Stimulated activated CD8-positive, alpha-beta memory T cell treated with anti-CD3 and anti-CD28 coated beads, Interleukin-4, amount 100 ng/mL, for 48 hours (primary cell): ENCODE measurements at places on chromosomes 7 and 10.

DNA sequence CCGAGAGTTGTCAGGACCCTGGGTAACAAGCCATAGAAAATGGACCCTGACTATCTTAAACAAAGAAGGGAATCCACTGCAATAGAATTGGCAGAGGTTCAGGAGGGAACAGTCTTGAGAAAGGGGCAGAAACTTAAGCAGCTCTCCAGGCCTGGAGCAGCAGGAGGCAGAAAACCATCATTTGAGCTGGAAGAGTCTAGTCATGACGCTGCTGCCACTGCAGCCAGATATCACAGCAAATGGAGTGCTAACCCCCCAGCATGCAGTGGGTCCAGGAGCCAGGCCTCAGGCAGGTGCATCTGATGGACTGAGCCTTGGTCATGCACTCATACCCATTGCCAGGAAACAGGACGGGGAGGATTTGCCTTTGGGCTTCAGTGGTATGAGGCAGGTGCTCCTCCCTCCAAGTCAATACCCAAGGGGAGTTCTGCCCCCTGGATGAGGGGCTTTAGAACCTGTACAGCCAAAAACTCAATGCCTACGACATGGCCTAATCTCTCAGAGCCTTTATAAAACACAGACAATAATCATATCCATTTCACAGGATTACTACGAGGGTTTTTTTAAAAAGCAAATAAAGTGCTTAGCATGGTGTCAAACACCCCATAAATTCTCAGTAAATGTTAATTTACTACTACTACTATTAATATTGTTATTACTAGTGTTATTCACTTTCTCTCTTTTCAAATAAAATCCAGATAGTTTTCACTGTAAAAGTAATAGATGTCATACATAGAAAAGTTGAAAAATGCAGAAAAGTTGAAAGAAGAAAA lies 30.7 kb downstream of the DUSP5 start:
- DNase-seq: no peak

DNA sequence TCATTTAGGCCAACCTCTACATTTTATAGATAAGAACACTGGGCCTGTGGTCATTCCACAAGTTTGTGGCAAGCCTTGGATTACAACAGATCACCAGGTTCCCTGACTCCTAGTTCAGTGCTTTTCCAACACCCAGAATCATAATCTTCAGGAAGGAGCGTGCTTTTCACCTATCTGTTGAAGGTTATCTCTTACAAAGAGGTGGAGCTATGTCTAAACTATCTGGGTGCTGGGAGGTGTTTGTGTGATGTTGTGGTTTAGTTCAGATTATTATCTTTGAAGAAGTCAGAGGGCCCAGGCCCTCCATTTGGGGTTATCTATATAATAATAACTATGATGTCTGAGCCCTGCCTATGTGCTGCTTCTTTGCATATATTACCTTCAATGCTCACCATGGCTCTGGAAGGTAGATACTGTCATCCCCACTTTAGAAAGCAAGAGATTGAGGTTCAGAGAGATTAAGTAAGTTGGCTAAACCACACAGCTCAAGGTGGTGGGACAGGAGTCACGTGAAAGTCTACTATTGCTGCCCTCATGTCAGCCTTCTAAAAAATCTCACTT lies 24.0 kb downstream of the IL2RA start:
- DNase-seq: peak; percentile 24

DNA sequence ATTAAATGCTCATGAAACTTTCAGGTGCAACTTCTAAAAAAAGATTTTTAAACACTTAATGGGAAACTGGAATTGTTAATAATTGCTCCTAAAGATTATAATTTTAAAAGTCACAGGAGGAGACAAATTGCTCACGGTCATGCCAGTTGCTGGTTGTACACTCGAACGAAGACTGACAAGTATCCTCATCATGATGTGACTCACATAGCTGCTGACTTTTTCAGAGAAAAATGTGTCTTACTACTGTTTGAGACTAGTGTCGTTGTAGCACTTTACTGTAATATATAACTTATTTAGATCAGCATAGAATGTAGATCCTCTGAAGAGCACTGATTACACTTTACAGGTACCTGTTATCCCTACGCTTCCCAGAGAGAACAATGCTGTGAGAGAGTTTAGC lies 79.3 kb downstream of the ITGB8 start:
- no peak for DNase-seq

DNA sequence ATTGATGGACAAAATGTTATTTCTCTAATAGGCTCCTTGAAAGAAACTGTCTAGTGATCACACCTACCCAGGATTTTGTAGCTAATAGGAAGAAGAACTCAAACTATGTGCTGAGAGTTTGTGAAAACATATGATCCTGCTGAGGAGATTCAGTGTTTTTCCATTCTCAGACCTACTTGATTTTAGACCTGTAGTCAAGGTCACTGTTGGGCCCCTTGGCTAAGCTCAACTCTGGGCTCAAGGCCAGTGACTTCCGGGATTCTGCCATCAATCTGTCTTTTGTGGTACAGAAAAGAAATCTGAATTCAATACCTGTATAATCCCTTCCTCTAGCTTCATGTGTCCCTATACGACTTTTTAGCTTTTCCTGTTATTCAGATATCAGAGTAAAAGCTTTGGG lies 79.7 kb upstream of the FERD3L start:
- no peak for DNase-seq

DNA sequence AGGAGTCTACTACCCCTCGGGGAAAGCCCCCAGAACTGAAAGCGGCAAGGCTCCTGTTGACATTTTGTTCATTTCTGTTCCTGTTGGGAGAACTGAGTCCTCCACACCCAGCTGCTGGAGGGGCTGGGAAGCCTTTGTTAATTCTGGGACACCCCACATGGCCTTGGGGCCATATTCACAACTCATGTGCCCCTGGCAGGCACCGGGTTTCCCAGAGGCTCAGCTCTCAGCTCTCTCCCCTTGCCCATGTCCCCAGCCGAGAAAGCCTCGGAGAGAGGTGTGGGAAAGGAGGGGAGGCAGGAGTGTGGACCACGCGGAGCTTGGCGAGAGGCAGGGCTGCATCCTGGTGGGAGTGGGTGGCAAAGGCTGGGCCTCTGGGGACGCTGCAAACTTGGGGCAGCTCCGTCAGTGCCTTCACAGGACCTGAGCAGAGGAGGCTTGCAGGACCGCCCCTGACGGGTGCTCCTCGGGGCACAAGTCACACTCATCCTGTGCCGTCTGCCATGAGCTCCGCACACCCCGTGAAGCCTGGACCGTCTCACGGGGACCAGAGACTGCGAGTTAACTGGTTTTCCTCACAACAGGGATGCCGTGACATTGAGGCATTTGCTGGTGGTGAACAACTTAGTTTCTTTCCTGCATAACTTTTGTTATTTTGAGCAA lies 140.9 kb downstream of the DNAJB6 start:
- no peak for DNase-seq

DNA sequence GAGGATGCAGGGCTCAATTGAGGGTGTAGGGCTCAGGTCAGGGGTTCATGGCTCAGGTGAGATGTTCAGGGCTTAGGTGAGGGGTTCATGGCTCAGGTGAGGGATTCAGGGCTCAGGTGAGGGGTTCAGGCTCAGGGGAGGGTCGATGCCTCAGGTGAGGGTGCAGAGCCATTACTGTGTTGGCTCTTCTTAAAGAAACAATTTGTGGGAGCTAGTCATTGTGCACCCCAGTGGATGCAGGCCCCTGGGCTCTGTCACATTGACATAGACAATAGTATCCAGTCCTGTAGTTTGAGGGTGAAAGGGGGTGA lies 86.7 kb downstream of the ADCY1 start:
- DNase-seq: no peak

GRCh38 chr10:24974976-24975375 lies 22.6 kb upstream of the PRTFDC1 start:
- no peak for DNase-seq

GRCh38 chr7:112192236-112193154 lies 13.7 kb downstream of the DOCK4 start:
- DNase-seq: no peak

GRCh38 chr7:150940431-150941102 lies 37.6 kb downstream of the KCNH2 start:
- no peak for DNase-seq

GRCh38 chr10:69831231-69831855 lies 29.6 kb downstream of the COL13A1 start:
- no peak for DNase-seq

DNA sequence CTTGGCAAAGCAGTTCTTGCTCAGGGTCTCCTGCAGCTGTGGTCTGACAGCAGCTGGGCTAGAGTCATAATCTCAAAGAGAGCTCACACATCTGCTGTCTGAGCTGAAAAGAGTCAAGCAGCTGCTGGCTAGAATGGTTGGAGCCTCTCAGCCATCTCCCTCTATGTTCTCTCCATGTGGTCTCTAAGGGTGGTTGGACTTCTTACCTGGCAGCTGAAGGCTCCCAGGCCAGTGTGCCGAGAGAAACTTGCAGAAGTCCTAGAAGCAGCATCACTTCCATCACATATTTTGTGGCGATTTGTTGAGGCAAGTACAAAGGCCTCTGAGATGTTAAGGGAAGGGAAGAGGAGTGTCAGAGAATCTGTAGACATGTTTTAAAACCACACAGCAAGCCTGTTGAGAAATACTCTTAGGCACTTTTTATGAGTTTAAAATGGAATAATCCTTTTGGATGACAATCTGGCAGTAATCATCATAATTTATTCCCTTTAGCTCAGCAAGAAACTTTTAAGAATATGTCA lies 93.2 kb downstream of the REEP3 start:
- DNase-seq: no peak

DNA sequence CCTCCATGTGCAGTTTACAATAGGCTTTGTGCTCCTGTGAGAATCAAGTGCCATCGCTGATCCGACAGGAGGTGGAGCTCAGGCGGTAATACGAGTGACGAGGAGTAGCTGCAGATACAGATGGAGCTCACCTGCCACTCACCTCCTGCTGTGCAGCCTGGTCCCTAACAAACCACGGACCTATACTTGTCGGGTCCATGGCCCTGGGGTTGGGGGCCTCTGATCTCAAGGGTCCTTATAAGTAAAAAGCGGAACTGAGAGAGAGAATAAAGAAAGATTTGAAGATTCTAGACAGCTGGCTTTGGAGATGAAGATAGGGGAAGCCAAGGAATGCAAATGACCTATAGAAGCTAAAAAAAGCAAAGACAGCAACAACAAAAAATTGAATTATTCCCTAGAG lies 130.6 kb downstream of the PLXDC2 start:
- DNase-seq: no peak

- DNase-seq: no peak
Observed at GRCh38 chr10:101195921-101196320, 33.3 kb downstream of the LBX1 start.

DNA sequence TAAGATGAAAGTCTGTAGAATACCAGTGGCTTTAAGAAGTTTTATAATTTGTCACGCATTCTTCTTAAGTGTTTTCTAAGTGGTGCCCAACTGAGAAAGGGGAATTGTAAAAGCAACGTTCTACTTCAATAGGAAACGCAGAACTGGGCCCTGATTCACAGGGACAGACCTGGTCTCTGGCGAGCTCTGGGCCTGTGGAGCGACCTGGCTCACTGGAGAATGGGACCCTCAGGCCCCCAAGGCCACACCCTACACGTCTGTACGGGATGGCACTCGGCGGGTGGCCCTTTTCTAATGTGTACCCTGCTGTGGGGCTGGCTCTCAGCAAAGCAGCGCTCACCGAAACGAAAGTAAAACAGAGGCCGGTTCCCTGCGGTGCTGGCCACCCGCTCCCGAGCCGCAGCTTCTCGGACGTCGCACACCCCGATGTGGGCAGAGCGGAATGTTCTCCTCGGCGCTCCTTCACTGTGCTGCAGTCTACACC lies 205.0 kb downstream of the DIP2C start:
- peak; percentile 23 for DNase-seq

DNA sequence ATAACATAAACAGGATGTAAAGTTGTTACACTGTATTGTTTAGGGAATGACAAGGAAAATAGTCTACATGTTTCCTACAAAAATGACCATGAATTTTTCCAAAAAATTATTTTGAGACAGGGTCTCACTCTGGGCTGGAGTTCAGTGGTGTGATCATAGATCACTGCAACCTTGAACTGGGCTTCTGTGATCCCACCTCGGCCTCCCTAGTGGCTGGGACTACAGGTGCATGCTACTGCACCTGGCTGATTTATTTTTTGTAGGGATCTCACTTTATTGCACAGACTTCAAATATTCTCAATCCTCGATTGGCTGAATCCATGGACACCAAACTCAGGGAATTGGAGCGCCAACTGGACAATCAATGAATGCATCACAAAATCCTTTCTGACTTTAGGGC lies 6.6 kb downstream of the CHCHD2 start:
- DNase-seq: no peak

GRCh38 chr7:158166386-158167340 lies 421.0 kb downstream of the PTPRN2 start:
- no peak for DNase-seq
